ENCODE measurements at places on chromosomes 2 and 18. TPM values are rescaled to one million over a fixed set of nuclear protein-coding genes. Genes with fewer than 3 reads are reported as not detected.

DNA sequence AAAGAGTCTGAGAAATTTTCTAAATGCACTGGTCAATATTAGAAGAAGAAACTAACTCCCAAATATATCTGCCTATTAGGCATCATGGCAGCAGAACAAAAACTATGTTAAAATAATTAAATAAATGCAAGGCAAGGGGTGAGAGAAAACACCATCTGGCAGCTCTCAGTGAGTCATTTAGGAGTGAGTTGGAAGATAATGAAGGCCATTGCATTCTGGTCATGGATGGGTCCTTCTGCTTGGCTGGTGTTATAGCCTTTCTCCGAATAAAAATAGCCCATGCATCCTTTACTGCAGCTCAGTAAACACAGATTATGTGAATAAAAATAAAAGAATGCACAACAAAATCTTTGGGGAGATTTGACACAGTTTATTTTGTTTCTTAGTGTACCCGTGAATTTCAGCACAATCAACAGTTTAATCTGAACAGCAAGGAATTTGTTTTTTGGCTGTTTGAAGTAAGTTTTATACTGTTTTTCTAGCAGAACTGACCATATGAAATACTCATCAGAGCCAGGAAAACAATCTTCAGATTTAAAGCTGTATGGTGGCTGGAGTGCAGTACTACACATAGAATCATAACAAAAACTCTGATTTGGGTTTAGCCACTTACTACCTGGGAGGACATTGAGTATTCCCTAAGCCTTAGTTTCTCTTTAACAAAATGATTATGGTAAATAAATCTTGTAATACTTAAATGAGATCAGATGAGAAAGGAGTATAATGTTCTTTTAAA, 225.1 kb upstream of the ITGA4 start:
- no peak for DNase-seq

- no peak for DNase-seq
Measured at GRCh38 chr2:235046589-235046988, 94.8 kb downstream of the SH3BP4 start.

- no peak for DNase-seq
Measured at GRCh38 chr2:68279691-68280090, 27.4 kb upstream of the PPP3R1 start.

- no peak for DNase-seq
Measured at GRCh38 chr2:134716721-134717243, 2.0 kb downstream of the TMEM163 start.

DPP10 gene
- 44.6 TPM for total RNA-seq

NFU1 gene
- 44.1 TPM for total RNA-seq

DNA sequence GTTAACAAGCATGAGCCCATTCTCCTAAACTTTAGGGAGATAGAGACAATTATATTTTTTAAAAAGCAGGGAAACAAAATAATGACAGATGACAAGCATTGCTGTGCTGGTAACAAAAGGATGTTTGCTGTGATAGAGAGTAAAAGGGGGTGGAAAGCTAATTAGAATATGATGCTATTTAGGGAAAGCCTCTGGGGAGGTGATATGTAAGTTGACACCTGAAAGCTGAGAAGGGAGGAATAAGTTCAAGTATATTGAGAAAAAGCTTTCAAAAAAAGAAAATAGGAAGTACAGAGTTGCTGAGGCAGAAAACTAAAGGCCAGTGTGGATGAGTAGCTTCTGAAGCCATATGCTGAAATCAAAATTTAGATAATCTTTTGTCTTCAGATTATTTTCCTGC, 565.2 kb upstream of the NRXN1 start:
- no peak for DNase-seq

GRCh38 chr2:96664366-96664925, 21.9 kb downstream of the FER1L5 start:
- DNase-seq = no peak

IL1B gene
- not detected for total RNA-seq

GRCh38 chr18:49072940-49073339, 122.2 kb upstream of the SMAD7 start:
- DNase-seq = no peak

DNA sequence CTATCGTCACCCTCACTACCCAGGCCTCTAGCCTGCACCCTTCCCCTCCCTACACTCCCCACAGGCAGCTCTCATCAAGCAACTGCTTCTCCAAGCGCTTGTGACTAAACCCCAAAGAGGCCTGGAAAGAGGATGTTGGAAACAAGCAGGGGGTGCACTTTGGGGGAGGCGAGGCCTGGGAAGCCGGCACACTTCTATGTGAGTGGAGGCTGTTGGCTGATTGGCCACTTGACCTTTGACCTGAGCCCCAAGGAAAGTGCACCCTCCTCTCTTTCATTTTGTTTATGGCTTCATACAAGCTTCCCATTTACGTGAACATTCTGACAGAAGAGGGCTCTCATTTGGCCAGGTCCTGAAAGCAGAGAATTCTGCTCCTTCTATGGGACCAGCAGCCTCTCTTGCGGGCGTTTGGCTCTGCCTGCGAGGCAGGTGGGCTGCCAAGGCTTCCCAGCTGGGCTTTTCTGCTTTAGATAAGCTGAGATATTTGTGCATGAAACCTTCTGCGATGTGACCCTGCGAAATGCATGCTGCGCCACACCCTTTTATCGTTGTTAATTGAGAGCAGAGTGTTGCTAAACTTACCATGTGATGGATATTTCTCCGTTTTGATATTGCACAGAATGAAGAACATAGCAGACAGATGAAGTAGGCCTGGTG, 134.8 kb upstream of the NCK2 start:
- DNase-seq = no peak

CEP192 gene
- 30.9 TPM for total RNA-seq
